ENCODE measurements at places on chromosomes 2 and 18. TPM values are rescaled to one million over a fixed set of nuclear protein-coding genes. Genes with fewer than 3 reads are reported as not detected.

UNC50 gene
- 43.6 TPM for total RNA-seq

CFAP65 gene
- total RNA-seq: 2.3 TPM

HADHA gene
- total RNA-seq: 89.7 TPM

SLC38A11 gene
- 4.4 TPM for total RNA-seq

STPG4 gene
- not detected for total RNA-seq
